ENCODE measurements at places on chromosomes 3 and 15. TPM values are rescaled to one million over a fixed set of nuclear protein-coding genes. Genes with fewer than 3 reads are reported as not detected.

- DNase-seq: no peak
Observed at GRCh38 chr3:124299831-124300230, 307.9 kb upstream of the ROPN1 start.

DNA sequence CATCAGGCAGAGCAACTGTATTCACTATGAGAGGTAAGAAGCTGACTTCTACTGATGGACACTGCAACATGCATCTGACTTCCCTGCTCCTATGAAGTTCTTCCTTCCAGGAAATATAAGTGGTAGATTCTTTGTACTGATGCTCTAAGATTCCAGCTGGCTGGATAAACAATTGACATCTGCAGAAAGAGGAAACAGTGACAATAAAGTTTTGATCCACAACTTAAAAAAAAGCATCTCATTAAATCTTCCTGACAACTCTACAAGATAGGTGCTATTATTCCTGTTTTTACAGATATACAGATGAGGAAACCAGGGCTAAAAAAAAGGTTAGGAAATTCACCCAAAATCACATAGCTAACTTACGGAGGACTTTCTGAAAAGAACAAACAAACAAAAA, 142.8 kb downstream of the VPS13C start:
- no peak for DNase-seq

DNA sequence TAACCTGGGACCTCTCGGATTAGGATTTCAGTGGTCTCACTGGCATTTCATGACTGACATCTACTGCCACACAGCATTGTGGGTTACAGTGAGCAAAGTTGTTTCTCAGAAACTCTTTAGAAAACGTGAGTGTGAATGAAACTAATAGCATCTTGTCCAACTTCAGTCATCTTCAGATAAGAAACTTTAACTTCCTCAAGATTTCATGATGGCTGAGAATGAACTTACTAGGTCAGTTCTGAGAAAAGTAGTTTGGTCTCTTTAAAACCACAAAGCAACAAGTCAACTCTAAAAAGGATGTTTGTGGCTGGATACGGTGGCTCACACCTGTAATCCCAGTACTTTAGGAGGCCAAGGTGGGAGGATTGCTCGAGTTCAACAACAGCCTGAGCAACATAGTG, 14.2 kb upstream of the HOMER2 start:
- DNase-seq: peak; percentile 42

DNA sequence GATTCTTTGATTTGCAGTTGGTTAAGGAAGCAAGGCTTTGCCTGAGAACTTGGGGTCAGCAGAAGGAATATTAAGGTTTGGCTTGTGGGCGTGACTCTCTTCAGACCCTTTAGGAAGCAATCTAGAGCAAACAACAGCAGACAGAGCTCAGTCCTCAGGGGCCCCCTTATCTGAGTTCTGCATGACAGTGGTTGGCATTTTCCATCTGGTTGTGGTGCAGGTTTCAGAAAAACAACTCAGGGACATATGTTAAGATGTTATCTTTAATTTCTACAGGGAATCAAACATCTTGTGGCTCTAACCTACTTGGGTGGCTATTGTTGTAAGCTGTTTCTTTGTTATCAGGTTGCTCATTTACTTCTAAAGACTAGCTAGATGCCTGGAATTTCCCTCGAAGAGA, 141.4 kb downstream of the VPS8 start:
- no peak for DNase-seq

GRCh38 chr15:66294157-66294931, 976 bp downstream of the DIS3L start:
- peak; percentile 48 for DNase-seq

DNA sequence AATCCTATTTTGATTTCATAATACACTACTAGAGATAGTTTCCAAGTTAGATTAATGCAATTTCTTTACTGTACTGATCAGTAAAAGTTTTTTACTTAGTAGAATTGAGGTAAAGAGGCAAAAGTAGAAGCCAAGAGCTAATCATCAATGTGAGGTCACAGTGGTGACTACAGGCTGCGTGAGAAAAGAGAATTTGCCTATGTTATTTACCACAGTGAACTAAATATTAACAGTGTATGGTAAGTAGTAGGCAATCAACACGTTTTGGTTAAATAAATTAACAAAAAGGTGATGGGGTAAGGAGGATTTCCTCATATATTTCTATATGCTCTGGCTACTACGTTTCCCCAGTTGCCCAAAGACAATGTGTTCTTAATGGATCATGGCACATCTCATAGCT, 202.2 kb upstream of the CMC1 start:
- no peak for DNase-seq

DNA sequence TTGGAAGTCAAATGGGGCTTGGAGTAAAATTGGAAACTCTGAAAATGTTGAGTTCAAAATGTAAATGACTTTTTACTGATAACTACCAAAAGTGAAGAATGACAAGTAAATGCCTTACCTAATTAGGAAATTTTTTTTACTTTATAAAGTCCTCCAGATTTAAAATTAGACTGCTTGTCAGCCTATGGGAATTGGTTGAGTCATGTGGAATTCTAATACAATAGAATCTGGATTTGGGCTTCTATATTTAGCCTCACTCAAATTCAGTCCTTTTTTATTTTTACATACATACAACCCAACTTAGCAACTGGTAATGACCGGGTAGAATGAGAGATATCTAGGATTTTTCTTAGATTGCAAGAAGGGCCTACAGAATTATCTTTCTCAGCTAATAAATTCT, 158.9 kb upstream of the CADPS start:
- no peak for DNase-seq

- DNase-seq: peak; percentile 70
Observed at GRCh38 chr15:74314795-74315438, 52.5 kb downstream of the CYP11A1 start.

DNA sequence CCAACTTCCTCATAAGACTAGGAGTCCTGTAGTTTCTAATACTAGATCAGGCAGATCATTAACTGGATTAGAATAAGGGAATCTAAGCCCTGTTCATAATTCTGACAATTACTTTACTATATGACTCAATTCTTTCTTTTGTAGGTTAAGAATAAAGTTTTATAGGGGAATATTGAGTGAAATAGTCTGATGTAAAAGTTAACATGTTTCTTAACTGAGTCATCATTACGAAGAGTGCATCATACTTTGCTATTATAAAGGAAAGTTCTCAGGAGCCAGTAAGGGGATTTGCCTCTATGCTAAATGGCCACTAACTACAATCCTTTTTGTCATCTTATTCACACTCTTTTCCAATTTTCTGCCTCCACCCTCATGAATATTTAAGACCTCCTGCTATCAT, 63.1 kb downstream of the POLQ start:
- no peak for DNase-seq

- peak; percentile 61 for DNase-seq
Observed at GRCh38 chr15:88648357-88649214, 9.8 kb downstream of the ISG20 start.

- no peak for DNase-seq
Observed at GRCh38 chr3:99921377-99921695, 103.7 kb downstream of the CMSS1 start.

- DNase-seq: no peak
Observed at GRCh38 chr3:197846491-197846890, 55.4 kb downstream of the LRCH3 start.

- no peak for DNase-seq
Observed at GRCh38 chr3:197350446-197350845, 52.0 kb upstream of the DLG1 start.

DNA sequence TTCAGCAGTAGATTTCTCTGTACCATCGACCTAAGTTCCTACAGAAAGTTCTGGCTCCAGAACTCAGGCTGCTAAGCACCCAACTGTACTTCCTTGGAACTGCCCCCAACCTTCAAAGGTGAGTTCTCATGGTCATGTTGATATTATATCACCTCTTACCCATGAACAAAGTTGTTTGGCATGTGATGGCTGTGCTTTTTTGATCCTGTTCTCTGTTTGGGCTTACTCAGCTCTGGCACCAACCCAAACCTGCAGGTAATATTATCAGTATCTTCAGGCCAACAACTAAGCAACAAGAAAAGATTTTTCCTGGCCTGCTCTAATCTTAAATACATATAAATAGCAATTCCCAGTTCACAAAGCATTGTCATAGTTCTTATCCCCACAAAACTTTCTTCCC, 318.7 kb upstream of the LMCD1 start:
- DNase-seq: no peak

DNA sequence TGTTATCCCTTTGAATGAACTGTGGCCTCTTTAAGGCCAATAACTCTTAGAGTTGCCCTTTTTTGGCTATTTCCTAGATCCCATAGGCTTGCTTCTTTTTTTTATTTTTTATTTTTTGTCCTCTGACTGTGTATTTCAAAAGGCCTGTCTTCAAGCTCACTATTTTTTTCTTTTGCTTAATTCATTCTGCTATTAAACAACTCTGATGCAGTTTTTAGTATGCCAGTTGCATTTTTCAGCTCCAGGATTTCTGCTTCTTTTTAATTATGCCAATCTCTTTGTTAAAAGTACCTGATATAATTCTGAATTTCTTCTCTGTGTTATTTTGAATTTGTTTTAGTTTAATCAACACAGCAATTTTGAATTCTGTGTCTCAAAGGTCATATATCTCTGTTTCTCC, 912.1 kb downstream of the PLOD2 start:
- no peak for DNase-seq

DNA sequence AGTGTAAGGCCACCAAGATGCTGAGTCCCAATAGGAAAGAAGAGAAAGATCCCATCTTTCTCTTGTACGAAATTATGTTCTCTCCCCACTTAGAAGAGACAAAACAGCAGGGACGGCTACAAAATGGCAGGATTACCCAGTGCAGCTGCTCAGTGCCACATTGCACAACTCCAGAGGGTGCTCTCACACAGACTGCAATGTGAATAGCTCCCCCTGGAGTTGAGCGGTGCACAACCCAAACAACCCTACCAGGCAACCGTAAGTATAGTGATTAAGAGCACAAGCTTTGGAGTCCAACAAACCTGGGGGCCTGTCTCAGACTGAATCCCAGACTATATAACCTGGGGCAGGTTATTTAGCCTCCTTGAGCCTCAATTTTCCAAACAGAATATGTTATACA, 3.1 kb upstream of the BHLHE40 start:
- DNase-seq: peak; percentile 85

DNA sequence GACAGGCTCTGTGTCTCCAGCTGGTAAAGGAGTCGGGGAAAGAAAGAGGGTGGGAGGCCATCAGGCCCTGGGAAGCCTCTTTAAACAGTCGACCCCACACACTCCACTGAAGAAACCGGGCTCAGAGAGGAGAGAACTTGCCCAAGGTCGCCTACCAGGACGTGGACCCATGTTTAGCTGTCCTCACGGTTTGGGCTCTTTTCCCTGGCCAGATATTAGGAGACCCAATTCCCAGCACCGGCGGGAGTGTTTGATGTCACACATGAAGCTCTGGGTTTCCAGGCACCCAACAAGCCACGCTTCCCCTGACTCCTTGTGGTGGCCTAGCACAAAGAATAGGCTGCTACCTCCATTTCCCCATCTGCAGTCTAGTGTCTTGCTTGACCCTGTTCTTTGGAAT, 52.2 kb upstream of the GRIP2 start:
- no peak for DNase-seq

DNA sequence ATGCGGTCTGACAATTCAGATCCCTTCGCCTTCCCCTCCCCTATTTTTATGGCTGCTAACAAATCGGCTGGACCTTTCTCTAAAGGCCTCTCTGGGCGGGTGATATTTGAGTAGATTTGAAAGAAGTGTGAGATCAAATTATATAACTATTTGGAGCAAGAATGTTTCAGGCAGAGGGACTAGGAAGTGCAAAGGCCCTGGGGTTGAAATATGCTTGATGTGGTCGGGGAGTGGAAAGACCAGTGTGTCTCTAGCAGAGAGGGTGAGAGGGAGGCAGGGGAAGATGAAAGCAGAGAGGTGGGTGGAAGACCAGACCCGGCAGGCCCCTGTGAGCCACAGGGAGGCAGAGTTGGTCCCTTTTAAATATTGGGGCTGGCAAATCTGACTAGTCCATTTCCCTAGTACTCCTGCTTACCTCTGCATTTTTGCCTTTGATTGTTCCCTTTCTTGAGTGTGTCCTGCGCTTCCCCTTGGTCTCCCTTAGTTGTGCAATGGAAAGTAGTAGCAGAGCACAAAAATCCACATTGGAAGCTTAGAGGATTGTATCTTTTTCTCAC, 32.3 kb downstream of the SLCO3A1 start:
- DNase-seq: peak; percentile 19

- no peak for DNase-seq
Observed at GRCh38 chr3:12895391-12896062, 54.2 kb upstream of the RPL32 start.

DNA sequence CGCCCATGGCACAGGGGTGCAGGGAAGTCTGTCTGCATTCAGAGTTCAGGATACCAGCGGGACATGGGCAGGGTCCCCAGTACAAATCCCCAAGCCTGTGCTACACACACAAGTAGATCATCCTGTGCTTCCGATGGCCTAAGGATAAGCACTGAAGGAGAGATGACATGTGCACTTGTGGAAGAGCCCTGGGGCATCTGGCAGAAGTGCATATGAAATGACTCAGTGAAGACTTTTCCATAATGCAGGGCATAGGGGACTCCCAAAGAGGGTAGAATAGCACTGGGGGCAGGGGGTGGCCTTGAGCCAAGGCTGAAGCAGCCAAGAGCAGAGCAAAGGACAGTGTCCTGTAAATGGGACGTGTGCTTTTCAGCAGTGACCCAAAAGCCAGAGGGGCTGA, 22.9 kb downstream of the ADAMTS17 start:
- no peak for DNase-seq

GRCh38 chr3:53804697-53805462, 41.3 kb downstream of the CHDH start:
- no peak for DNase-seq

- DNase-seq: no peak
Observed at GRCh38 chr3:148882288-148882687, 17.2 kb downstream of the CPA3 start.

GRCh38 chr3:107927361-107928083, 163.3 kb downstream of the CD47 start:
- DNase-seq: peak; percentile 86

CCDC54 gene
- not detected for total RNA-seq

CAPN3 gene
- 2.1 TPM for total RNA-seq

ZNF106 gene
- total RNA-seq: 52.9 TPM

DUOXA2 gene
- not detected for total RNA-seq

RASGRP1 gene
- 102 TPM for total RNA-seq

GALNT15 gene
- total RNA-seq: not detected

SH2D7 gene
- total RNA-seq: not detected

UBE2Q2 gene
- total RNA-seq: 15.1 TPM
